ENCODE measurements at places on chromosomes 2 and 18.
A peak's percentile ranks its signal among the peaks of the same experiment; 100 is the strongest.

DNA sequence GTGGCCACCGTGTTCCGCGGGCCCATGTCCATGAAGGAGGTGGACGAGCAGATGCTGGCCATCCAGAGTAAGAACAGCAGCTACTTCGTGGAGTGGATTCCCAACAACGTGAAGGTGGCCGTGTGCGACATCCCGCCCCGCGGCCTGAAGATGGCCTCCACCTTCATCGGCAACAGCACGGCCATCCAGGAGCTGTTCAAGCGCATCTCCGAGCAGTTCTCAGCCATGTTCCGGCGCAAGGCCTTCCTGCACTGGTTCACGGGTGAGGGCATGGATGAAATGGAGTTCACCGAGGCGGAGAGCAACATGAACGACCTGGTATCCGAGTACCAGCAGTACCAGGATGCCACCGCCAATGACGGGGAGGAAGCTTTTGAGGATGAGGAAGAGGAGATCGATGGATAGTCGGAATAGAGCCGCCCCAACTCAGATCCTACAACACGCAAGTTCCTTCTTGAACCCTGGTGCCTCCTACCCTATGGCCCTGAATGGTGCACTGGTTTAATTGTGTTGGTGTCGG, 17.7 kb downstream of the TUBB6 start:
- H3K36me3 ChIP-seq = peaks cover 36% of the 10 kb centered on the region
- peak overlapping the region; percentile 4 for H3K4me3 ChIP-seq

GRCh38 chr2:85178154-85178553, 45.0 kb downstream of the TCF7L1 start:
- DNase-seq = no peak
- H3K27me3 ChIP-seq = peaks cover 22% of the 10 kb centered on the region
- H3K36me3 ChIP-seq = peaks cover 21% of the 10 kb centered on the region
- peak overlapping the region; percentile 99 for H3K27ac ChIP-seq

- no peak overlapping the region for H3K4me3 ChIP-seq
- H3K36me3 ChIP-seq = no peaks in the 10 kb centered on the region
- no peak for DNase-seq
- H3K4me1 ChIP-seq = peaks cover 4% of the 10 kb centered on the region
- no peak overlapping the region for H3K27ac ChIP-seq
Observed at GRCh38 chr2:16014041-16014787, 73.9 kb downstream of the MYCN start.

GRCh38 chr2:100407073-100407472, 10.4 kb downstream of the CHST10 start:
- no peak for DNase-seq
- H3K27ac ChIP-seq = no peak overlapping the region
- H3K4me3 ChIP-seq = no peak overlapping the region
- H3K27me3 ChIP-seq = no peaks in the 10 kb centered on the region
- H3K4me1 ChIP-seq = peaks cover 7% of the 10 kb centered on the region

All from endothelial cell (in vitro differentiated cells).